ENCODE measurements at places on chromosomes 5 and 9.

DNA sequence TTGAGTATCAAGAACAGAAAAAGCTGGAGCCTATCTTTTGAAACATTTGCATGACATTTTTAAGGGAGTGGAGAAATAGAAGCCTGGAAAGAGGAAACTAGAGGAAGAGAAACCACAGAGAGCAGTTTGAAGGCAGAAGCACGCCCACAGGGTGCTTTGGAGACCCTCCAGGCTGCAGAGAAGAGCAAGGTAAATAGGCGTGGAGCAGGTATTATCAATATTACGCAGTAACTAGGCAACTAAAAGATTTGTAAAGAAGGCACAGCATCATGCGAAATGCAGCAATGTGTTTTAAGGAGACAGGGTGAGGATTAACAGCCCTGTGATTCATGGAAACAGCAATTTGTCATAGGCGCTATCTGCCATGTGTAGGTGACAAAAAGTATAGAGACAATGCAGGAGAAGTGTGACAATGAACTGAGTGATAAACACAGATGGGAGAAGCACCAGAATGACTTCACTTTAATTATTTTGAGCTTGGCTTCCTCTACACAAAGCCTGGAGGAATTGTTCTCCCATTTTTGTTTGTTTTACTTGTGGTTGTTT, 281.2 kb downstream of the BRINP1 start:
- DNase-seq: peak; percentile 89

DNA sequence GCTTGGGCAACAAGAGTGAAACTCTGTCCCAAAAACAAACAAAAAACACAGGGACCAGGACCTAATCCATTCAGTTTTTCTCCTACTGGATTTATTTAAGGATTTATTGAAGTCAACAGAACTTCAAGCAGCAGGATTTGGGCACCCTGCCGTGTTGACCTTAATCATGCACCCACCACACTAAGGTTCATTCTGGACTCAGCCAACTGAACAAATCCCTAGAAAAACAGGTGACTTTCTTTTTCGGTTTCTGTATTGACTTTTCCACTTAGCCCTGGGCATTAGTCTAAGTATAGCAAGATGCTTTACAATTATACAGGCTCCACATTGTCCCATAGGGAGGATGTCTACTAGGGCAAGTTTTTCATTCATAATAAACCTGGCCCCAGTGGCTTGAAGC, 30.0 kb downstream of the ZNF131 start:
- no peak for DNase-seq

DNA sequence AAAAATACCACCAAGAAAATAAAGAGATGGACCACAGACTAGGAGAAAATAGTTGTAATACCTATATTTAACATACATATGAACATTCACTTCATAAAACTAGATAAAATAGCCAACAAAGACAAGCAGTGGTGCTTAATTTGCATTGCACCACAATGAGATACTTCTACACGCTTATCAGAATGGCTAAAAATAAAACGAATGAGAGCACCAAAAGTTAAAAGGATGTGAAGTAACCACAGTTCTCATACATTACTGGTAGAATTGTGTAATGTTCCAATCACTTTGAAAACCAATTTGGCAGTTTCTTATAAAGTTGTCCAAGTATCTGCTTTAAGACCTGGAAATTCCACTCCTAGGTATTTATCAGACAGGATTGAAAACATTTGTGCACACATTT, 198.9 kb upstream of the SGCD start:
- DNase-seq: no peak

GRCh38 chr9:4510546-4511322, 20.5 kb downstream of the SLC1A1 start:
- no peak for DNase-seq

GRCh38 chr9:69888856-69889585, 68.4 kb downstream of the CFAP95 start:
- no peak for DNase-seq

DNA sequence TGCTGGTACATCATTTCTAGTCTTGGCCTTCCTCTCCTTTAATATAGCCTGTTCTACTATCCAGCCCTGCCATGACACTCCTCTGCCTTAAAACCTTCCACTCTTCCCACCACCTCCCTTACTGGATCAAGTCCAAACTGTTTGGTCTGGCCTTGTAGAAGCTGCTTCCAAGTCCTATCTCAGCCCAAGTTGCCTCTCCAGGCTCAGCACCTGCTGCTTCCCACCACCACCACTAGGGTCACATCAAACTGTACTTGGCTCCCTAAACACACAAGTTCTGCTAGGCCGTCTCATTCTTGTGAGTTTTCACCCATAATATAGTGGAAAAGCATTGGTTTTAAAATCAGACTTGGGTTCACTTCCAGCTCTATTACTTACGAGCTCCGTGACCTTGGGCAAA, 1.4 kb downstream of the NDUFA8 start:
- no peak for DNase-seq

- DNase-seq: no peak
Observed at GRCh38 chr5:43190755-43191603, 1.0 kb upstream of the NIM1K start.

DNA sequence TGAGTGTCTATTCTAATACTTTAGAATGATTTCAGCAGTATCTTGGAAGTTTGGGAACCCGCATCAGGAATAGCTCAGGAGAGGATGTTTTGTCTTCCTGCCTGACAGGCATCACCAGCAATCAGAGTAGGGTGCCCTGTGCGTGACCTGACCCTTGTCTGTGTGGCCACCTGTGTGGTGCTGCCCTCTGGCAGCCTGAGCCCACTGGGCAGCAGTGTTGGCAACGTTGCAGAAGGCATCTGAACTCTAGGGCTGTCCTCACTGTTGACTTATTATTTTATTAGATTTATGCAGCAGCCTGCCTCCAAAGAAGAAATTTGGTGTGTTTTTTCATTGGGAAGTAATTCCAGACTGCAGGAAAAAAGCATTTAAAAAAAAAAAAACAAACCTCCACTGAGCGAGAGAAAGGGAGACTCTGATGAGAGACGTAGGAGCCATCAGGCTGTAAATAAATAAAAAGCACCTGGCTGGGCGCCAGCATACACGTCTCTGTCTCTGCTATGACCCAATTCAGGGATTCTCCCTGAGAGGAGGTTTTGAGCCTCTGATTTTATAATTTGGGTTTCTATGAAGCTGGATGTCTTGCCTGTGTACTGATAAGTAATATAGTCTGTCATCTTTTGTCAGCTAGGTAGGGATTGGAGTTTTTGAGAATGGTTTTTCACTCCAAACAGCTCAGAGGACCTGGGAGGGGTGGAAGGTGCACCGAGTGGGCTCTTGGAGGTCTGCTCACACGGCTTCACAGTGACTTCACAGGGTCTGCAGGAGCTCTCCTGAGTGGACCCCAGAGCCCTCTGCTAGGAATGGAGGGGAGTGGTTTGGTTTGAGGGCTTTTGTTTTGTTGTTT, 49.0 kb downstream of the FAM78A start:
- DNase-seq: peak; percentile 58

GRCh38 chr9:130835441-130836298, 616 bp downstream of the ABL1 start:
- DNase-seq: peak; percentile 79

GRCh38 chr5:83827111-83827557, 106.5 kb upstream of the HAPLN1 start:
- DNase-seq: no peak

DNA sequence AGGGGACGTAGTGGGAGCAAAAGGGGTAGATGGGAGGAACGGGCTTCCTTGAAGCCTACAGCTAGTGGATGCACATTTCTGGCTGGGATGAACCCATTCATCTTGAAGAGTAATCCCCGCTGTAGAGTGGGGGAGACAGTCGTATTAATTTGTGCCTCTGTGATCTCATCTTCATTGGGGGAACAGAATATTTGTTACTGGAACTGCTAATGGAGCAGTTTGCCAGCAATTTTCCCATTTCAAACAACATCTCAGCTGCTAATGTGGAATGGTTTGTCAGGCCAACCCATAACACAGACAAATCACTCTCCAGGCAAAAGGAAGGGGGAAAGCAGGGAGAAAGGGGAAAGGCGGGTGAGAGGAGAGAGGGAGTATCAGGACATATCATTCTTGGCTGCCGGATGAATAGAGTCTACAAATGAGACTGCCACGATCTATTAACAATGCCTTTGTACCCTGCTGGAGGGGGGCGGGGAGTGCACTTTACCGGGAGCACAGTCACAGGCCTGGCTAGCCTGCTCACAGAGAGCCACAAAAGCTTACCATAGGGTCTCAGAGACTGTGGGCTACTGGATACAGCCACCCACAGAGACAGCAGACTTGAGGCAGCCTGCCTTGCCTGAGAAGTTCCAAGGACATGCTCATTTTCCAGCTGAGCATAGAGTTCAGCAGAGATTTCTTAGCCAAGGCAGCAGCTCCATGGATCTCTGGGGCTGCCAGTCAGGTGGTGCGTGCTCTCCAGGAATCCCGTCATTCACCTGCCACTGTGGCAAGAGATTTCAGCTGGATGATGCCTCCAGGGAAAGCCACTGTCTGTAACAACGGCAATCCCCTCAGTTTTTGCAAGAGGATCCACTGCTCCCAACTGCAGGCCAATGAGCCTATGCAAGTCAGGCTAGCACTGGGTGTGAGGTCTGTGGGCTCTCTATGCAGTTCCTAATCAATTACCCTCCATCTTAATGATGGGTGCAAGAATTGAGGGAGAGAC, 217.7 kb upstream of the PANK3 start:
- no peak for DNase-seq

GRCh38 chr9:135851748-135852147, 55.6 kb downstream of the CAMSAP1 start:
- DNase-seq: peak; percentile 65

GRCh38 chr9:28801144-28801799, 1228.0 kb upstream of the C9orf72 start:
- DNase-seq: no peak

- DNase-seq: no peak
Observed at GRCh38 chr9:108316630-108317029, 539.2 kb downstream of the ACTL7B start.

- no peak for DNase-seq
Observed at GRCh38 chr9:7478646-7479045, 320.9 kb downstream of the DMAC1 start.

GRCh38 chr9:124752967-124753366, 18.1 kb downstream of the NR6A1 start:
- no peak for DNase-seq

- DNase-seq: no peak
Observed at GRCh38 chr5:130260481-130260880, 356.2 kb downstream of the CHSY3 start.

GRCh38 chr5:58455480-58455879, 4.4 kb downstream of the PLK2 start:
- DNase-seq: no peak

GRCh38 chr5:141763541-141763940, 81.5 kb upstream of the ARAP3 start:
- peak; percentile 92 for DNase-seq

GRCh38 chr5:33470544-33470943, 29.8 kb downstream of the TARS1 start:
- DNase-seq: peak; percentile 69

DNA sequence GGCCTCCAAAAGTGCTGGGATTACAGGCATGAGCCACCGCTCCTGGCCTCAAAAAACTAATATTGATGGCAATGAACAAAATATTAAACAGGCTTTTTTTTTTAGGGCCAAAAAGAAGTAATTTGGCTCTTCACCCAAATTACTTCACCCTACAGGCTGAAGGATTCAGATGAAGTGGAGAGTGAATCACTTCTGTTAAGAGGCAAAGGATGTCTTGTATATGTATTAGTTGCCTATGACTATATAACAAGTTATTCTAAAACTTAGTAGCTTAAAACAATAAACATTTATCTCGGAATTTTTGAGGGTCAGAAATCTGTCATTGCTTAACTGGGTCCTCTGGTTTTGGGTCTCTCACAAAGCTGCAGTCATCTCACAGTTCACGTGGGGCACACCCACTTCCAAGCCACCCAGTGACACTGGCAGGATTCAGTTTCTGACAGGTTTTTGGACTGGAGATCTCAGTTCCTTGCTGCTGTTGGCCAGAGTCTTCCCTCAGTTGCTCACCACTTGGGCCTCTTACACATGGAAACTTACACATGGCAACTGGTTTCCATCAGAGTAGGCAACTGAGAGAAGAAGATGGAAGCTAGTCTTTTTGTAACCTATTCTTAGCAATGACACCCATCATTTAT, 66.7 kb downstream of the IQGAP2 start:
- DNase-seq: no peak

DNA sequence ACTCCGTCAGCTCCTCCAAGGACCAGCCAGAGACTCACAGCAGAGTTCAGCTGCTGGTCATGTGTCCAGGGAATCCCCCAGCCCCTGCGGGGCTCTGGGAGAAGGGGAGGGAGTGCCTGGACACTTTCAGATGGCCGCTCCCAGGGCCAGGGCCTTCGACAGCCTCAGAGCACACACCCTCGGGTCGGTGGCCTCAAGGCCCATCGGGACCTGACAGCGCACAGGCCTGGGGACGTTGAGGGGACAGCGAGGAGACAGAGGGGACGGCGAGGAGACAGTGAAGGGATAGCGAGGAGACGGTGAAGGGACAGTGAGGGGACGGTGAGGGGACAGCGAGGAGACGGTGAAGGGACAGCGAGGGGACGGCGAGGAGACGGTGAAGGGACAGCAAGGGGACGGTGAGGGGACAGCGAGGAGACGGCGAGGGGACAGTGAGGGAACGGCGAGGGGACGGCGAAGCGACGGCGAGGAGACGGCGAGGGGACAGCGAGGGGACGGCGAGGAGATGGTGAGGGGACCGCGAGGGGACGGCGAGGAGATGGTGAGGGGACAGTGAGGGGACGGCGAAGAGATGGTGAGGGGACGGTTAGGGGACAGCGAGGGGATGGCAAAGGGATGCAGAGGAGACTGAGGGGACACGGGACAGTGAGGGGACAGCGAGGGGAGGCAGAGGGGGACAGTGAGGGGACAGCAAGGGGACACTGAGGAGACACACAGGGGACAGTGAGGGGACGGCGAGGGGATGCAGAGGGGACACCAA, 47.3 kb downstream of the SLC12A7 start:
- no peak for DNase-seq

DNA sequence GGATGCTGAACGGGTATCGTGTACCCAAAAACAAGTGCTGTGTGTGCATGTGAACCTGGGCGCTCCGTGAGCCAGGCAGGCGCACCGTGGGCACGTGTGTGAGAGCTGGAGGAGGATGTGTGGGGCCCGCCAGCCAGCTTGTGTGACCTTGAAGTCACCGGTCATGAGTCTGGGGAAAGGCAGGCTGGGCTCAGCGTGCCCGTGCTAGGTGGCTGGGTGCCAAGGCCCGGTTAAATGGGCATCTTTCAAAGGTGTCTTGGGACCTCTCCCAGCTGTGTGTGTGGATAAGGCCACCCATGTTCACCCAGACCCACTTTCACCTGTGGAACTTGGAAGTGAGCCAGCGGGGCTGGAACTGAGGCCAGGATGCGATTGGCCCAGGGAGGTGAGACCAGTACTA, 3.4 kb downstream of the KCNT1 start:
- no peak for DNase-seq

- no peak for DNase-seq
Observed at GRCh38 chr9:131167146-131167692, 41.8 kb downstream of the NUP214 start.

DNA sequence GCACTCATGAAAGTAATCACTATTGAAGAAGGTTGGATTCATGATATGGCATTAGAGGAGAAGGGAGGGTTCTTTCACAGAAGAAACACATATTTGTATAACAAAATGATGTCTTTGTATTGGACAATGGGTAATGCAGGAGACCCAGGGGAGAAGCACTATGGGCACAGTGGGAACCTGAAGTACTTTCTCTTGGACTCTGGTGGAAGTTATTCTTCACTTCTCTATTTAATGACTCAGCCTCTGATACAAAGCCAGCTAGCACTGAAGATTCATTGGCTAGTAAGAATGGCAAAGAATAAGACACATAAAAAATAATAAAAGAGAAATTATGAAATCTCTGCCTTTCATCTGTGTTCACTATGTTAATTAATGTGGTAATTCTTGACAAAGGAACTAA, 149.9 kb upstream of the PRR16 start:
- no peak for DNase-seq

- no peak for DNase-seq
Observed at GRCh38 chr5:121006217-121006616, 542.1 kb downstream of the PRR16 start.
